ENCODE measurements at places on chromosomes 6 and 20.

DNA sequence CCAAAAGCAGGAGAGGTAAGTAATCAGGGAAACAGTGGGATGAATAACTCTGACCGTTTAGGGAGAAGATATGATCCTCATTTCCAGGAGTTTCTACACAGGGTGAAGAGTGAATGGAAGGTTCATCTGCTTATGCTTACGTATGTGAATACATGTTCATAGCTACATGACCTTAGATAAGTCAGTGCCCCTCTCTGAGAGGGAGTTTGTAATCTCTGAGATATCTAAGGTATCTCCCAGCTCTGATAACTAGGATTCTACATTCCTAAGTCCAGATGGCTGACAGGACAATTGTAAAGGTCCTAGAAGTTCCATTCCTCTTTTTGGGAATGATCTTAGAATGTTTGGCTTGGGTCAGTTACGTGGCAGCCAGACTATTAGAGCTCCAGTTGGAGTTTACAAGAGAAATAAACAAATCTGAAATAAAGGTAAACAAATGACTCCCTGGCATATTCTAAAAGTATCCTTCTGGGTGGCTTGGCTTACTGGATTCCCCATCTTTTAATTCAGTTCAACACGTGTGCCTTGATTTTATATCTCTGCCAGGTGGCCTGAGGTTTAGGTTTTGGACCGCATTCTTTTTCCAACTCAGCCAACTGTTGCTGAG lies 15.8 kb downstream of the PROCR start:
- no peak for DNase-seq

- no peak for DNase-seq
These were observed 143.5 kb downstream of the ANKRD60 start for GRCh38 chr20:58084966-58085365.

DNA sequence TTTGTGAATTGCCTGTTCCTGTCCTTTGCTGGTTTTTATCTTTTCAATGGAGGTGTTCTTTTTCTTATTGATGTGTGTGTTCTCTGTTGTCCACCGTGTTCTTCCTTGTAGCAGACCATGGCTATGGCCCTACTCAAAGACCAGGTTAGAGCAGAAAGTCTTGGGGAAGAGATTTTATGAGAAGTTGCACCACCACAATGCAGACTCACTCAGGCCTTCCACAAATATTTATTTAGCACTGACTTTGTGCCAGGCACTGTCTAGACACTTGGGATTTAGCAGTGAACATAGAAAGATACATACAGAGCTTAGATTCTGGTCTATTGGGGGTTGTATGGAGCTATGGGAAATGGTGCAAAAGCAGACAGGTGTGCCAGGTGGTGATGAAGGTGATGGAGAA lies 98.8 kb downstream of the DTD1 start:
- no peak for DNase-seq

DNA sequence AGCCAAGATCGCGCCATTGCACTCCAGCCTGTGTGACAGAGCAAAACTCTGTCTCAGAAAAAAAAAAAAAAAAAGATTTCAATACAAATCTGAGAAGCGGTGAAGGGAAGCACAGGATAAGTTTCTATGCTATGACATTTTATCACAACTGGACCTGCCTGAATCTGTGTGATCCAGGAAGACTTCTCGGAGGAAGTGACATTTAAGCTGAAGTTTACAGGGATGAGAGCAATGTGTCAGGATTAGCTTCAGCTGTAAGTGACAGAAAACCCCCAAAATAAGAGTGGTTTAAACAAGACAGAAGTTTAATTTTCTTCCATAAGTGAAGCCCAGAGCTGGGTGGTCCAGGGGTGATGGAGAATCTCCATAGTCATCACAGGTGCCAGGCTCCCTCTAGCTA lies 33.4 kb upstream of the MRPS18A start:
- no peak for DNase-seq

DNA sequence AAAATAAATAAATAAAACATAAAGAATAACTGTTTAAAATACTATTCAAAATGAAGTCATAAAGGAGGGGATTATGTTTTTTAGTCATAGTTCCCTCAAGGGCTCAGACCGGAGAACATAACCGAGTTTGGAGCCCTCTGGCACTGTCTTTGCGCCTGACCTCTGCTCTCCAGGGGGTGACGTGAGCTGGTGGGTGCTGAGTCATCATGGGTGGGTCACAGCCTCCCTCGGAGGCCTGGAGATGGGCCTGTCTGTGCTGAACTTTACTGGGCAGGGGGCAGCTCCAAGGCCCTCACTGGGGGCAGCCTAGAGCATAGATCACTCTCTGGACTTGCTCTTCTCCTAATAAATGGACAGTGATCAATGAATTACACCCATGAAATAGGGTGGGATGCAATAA lies 3.1 kb upstream of the MAVS start:
- DNase-seq: no peak

DNA sequence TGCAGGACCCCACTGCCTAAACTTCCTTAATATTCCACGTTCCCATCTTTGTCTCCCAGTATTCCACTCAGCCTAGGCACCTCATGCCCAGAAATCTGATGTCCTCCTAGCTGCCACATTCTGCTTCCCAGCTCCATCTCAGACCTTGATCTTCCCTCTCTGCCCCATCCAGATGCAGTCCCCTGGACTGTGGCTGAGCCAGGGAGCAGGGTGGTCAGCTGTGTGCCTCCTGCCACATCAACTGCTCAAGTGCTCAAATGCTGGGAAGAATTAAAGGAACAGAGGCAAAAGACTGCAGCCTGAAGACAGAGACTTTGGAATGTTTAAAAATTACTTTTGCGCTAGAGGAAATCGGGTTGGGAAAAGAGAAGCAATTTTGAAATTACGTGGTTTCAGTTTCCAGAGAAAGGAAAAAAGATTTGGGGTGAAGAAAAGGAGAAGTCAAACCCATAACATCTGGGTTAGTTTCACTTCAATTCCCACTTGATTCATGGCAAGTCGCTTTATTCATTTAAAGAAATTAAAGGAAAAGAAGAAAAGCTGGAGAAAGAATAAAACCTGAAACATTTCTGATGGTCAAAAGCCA lies 704.8 kb downstream of the PTPRT start:
- DNase-seq: no peak
